ENCODE measurements at places on chromosomes 1 and 21.
A peak's percentile ranks its signal among the peaks of the same experiment; 100 is the strongest.

GRCh38 chr1:161082996-161083747, 6.2 kb downstream of the NECTIN4 start:
- peak; percentile 98 for DNase-seq

DNA sequence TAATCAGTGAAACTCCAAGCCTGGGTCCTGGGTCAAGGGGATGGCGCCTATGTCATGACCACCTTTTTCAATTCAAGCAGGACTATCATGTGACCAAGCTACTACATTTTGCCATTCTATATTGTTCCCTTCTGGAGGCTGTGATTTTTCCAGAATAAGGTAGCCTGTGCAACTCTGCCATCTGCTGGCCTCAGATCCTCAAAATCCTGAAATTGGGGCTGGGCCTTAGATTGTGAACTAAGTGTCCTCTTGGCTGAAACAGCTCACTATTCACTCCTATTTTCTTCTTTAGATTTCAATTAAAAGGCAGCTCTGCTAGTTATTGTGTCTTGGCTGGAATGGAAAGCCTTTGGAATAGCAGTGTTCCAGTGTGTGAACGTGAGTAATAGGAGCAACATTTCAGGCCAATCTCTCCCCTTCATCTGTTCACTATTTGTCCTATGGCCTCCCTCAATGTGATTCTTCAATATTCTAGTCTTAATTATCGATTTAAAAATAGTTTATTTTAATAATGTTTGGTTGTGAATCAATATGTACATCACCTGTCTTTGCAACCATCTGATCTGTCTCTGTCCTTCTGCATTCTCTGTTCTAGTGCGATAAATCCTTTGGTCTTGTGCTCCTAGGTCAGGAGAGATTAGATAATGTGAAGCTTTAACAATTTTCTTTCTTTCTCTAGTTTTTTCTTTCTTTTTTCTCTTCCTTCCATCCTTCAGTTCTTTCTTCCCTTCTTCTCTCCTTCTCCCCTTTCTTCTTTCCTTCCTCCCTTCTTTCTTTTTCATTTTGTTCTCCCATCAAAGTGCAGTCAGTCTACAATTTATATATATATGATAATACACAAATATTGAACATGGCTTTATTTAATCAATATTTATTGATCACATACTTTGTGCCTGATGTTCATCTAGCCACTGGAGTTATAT, 69.8 kb downstream of the CR1 start:
- no peak for DNase-seq

DNA sequence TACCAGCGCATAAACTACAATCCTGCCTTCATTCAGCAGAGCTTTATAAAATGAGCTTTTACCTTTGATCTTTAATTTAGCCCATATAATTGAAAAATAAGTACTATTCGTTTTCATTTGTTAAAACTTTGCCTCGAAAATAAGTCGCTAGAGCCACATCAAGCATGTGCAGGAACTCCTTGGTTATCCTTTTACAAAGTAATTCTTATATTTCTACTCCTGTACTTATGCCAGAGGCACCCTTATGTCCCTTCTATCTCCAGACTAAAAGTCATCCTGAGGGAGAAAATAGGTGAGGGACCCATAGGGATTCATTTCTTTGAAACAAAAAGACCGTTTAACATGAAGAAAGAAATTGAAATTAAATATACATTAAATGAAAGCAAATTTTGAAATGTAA, 278.2 kb upstream of the C1orf105 start:
- no peak for DNase-seq

DNA sequence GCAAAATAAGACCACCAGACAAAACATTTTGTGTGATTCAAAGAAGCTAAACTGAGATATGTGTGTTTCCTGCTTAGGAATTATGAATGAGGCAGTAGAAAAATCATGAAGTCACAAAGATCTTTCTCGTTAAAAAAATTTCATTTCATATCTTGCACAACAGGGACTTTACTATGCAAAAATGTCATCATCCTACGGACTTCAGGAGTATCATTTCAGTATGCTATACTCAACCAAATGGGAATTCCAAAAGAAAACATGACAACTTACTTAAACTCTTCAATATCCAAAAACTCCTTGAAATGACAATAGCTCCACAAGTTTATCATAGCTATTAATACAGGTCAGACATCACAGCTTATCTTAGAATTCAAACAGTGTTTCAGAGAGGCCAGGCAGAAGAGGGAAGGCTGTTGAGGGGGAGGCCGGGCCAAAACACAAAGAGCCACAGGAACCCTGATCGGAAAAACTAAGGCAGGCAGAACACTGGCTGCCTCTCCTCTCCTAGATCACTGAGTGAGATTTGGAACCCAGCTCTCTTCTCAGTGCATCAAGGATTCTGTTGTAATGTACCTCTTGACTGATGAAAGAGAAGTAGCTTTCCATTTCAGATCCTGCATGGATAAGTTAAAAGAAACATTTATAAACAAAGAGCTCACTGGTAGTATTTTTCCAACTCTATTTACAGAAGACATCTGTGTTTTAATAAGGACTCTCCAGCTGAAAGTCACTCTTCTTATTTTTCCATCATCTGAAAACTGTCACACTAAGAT, 66.9 kb downstream of the TESK2 start:
- peak; percentile 56 for DNase-seq

DNA sequence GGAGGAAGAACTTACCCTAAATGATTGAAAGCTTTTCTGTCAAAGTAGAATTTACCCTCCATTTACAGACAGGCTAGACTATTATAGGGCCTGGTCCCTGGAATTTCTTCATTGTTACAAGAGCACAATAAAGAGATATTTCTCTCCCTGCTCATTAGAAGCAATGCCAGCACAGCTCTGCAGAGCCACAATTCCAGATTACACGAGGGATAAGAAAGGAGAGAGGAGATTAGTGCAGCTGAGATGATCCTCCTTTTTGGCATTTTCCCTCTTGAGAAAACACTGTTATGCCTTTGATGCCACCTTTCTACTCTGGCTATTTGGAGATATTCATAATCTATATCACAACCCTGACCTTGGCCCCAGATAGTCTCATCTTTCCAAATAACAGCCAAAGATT, 1119.5 kb upstream of the TMPRSS15 start:
- no peak for DNase-seq

DNA sequence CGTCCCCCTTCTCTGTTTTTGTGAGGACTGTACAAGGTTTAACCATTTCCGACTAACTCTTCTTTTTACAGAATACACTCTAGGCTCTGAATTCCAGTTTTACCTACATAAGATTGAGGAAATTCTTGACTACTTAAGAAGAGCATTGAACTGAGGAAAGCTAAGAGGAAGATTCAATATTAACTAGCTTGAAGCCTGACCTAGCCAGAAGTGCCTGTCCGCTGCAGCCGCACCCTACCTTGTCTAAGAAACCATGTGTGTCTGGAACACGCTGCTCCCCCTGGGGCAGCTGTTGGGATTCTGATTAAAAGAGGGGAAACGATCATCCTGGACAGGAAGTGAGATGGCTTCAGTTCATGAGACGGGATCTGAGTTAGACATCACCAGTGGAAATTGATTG, 28.9 kb downstream of the CA6 start:
- no peak for DNase-seq

GRCh38 chr21:43278359-43278758, 109.6 kb downstream of the CRYAA start:
- DNase-seq: no peak

GRCh38 chr1:226424221-226425003, 16.5 kb upstream of the PARP1 start:
- no peak for DNase-seq

- DNase-seq: no peak
Observed at GRCh38 chr1:230869500-230869899, 1.2 kb upstream of the C1orf198 start.

- DNase-seq: no peak
Observed at GRCh38 chr1:20442920-20443625, 42.9 kb downstream of the CAMK2N1 start.

GRCh38 chr1:240582953-240583352, 29.0 kb downstream of the GREM2 start:
- DNase-seq: no peak

GRCh38 chr1:209854196-209854595, 26.4 kb downstream of the UTP25 start:
- no peak for DNase-seq

DNA sequence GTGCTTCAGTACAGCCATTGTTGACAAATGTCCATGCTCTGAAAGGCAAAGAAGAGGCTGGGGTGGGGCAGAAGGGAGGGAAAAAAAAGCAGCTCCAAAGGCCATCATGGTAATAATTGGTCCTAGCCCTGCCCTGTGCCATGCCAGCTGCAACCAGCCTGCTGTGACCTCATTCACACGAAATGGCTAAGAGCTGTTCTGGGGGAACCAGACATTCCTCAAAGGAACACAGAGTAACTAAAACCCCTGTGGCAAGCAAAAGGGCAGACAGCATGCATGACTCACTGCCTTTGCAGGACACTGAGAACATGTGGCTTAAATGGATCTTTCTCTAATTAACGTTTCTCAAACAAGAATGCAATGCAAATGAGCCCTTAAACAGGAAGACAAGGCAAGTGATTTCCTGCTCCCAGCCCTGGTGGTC, 42.3 kb downstream of the STYXL2 start:
- DNase-seq: no peak

- DNase-seq: peak; percentile 62
Observed at GRCh38 chr1:27357281-27358037, 9.3 kb downstream of the MAP3K6 start.

- DNase-seq: no peak
Observed at GRCh38 chr1:46026531-46026930, 105.9 kb downstream of the PIK3R3 start.

DNA sequence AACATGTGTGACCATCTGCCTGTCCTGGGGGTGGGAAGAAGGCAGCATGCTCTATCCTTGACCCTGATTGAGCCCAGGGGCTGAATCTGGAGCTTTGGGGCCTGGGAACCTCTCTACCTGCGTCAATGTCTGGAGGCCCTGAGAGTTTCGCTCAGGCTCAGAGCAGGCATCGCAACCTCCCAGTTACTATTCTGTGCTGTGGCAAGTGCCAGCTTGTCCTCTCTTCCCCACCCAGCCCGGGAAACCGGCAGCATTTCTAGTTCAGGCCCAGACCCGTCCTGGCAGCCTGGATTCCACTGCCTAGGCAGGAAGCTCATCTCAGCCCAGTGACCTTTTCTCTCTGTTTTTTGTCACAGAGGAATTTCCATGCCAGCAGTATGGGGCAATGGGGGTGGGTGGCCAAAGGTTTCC, 10.0 kb upstream of the IRF6 start:
- peak; percentile 21 for DNase-seq

- no peak for DNase-seq
Observed at GRCh38 chr21:15772654-15773053, 42.9 kb downstream of the USP25 start.

DNA sequence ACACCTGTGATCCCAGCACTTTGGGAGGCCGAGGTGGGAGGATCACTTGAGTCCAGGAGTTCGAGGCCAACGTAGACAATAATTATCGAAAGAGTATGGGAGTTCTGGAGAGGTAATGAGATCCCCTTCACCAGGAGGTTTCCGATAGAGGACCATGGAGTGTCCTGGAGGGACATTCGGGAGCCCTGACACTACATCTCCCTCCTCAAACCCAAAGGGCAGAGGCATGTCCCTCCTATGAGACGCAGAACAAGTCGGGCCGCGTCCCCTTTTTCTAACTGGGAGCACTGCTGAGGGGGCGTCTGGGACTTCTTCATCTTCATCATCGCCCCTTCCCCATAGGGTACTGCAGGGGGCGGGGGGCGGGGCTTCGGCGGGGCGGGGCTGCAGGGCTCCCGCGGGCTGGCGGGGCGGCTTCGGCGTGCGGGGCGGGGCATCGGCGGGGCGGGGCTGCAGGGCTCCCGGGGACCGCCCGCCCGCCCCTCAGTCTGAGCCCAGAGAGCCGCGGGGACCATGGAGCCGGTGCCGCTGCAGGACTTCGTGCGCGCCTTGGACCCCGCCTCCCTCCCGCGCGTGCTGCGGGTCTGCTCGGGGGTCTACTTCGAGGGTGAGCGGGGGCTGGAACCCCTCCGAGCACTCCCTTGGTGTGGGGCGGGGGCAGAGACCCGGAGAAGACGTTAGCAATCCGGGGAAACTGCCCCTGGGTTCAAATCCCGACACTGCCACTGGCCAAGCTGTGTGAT, at the start of gene THEMIS2:
Gene THEMIS2, plus strand, starts transcription at position 486 of the 743 bp plus-strand sequence. Its CDS starts 28 bp downstream, at position 514.
- peak; percentile 73 for DNase-seq

- no peak for DNase-seq
Observed at GRCh38 chr1:39761016-39761415, 10.1 kb downstream of the OXCT2 start.

DNA sequence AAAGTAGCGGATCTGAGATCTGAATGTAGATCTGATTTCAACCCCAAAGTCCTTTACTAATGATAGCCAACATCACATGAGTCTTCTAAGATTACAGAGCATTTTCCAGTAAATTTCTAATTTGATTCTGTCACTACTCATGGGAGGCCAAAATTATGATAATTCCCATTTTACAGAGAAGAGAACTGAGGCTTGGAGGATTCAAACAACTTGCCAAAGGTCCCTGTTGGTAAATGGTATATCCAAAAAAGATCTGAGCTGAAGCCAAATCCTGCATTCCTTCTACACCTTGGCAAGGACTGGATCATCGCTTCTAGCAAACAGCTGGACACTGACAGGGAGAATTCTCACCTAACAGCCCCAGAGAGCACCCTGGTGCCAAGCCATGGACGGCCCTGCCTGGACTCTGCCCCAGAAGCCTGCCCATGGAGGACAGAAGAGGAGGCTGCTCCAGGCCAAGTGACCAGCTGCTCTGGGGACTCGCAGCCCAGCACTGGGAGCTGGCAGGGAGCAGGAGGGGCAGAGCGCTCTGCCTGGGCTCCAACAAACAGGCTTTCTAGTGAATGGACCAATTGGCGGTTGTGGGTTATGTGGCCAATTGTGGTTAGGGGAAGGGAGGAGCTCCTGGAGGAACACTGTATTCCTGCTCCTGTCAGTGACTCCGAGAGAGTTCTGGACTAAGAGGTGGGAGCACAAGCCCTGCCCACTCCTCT, 6.4 kb upstream of the CSF1 start:
- DNase-seq: no peak

DNA sequence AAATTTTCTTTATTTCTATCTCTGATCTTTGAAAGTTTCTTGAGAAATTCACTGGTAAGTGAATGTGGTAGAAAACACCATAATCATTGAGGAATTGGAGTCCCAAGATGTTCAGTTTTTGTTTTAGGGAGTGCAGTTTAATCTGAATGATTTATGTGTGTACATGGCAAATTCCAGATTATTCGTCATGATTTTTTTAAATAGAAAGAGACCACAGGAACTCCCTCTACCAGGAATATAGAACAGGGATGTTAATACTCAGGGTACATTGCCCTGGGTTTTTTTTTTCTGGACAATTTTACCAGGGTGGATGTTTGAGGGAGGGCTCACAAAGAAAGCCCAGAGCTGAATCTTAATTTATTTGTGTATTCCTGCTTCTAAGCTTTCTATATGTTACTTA, 109.0 kb downstream of the VPS13D start:
- no peak for DNase-seq

All from inflammatory macrophage treated with lipopolysaccharide for 4 hours (primary cell).